ENCODE measurements at places on chromosomes 5 and 9.
A peak's percentile ranks its signal among the peaks of the same experiment; 100 is the strongest.

DNA sequence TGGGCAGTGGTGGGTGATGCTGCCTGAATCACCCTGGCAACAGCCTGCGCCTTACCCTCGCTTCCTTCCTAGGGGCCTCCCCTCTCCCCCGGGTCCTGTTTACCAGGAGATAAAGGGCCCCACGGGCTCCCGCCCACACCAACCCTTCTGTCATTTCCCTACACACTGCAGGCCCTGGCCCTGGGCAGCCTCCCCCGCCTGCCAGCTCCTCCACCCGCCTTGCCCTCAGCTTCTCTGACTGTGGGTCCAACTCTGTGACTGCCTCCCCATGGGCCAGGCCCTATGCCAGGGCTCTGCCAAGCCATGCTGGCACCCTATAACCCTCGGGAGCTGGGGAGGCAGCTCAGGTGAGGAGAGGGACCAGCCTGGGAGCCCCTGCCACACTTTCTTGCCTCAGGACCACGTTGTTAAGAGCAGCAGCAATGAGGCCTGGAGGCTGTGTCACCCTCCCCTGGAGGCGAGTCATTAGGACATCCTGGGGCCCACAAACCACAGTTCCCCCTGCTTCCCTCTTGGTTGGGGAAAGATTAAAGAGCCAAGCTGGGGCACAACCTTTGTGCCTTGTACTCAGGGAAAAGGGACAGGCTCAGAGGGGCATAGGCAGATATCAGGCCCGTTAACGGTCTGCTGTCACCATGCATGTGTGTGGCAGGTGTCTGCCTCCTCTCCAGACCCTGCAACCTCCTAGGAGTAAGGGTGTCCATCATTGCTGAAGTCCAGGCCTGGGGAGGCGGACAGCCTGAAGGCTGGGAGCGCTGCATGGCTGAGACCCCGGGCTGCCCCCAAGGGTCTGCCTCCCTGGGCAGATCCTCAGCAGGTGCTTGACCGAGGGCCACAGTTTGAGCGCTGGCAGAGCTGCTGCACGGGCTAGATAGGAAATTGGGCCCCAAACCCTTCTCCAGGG lies 2.8 kb downstream of the MGAT4B start:
- DNase-seq: peak; percentile 78

DNA sequence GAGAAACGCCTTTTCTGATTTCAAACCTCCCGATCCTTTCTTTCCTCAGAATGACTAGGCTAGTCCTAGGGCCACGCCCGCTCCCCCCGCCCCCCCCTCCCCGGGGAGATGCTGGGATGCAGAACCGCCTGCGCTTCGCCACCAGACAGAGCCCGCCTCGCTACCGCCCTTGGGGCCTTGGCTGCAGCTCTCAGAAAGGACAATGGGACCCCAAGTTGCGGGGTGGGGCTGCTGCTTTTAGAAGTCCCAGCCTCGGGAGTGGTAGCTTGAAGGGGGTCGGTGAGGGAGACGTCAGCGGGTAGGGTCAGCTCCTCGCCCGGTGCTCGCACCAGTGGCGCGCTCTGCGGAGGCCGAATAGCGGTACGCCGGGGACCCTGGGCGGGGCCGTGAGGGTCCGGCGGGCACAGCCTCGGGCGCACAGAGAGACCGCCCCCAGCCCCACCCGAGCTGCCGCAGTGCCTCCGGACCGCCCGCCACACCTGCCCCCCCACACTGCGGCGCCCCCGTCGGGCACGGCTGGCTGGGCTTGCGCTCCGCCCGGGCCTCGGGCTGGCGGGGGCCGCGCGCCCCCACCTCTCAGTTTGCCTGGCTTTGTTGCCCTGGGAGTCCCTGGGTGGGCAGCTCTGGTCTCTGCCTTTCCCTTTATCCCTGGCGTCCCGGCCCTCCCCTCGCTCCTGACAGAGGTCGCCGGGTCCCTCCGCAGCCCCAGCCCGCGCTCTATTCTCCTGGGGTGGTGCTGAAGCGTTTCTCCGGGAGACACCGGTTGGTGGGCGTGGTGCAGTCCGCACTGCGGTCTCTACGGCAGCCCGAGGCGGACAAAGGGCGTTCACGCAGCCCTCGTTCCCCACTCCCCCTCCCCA lies 1.2 kb downstream of the MAP1B start:
- DNase-seq: peak; percentile 46

GRCh38 chr5:112973904-112974303 lies 2.7 kb upstream of the DCP2 start:
- DNase-seq: no peak

- DNase-seq: no peak
Measured at GRCh38 chr5:26894719-26895263, 143.6 kb downstream of the CDH9 start.

- no peak for DNase-seq
Measured at GRCh38 chr5:60520451-60521227, 179.3 kb downstream of the DEPDC1B start.

DNA sequence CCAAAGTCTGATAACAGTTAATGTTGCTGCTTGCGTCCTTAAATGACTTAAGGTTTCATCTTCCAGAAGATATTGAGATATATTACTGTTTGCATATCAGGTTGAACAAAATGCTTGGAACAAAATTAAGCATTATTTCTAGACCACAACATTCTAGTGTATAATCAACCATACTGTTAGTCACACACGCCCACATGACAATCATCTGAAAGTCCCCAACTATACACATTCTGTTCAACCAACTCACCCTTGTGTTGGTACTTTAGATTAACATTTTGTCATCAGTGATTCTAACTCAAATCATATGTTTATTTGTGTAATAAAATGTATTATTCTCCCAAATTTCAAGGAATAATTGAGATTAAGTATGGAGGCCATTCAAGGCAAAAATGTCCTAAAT lies 47.3 kb downstream of the LURAP1L start:
- no peak for DNase-seq

GRCh38 chr9:75891771-75892215 lies 1.3 kb downstream of the PCSK5 start:
- DNase-seq: peak; percentile 22

DNA sequence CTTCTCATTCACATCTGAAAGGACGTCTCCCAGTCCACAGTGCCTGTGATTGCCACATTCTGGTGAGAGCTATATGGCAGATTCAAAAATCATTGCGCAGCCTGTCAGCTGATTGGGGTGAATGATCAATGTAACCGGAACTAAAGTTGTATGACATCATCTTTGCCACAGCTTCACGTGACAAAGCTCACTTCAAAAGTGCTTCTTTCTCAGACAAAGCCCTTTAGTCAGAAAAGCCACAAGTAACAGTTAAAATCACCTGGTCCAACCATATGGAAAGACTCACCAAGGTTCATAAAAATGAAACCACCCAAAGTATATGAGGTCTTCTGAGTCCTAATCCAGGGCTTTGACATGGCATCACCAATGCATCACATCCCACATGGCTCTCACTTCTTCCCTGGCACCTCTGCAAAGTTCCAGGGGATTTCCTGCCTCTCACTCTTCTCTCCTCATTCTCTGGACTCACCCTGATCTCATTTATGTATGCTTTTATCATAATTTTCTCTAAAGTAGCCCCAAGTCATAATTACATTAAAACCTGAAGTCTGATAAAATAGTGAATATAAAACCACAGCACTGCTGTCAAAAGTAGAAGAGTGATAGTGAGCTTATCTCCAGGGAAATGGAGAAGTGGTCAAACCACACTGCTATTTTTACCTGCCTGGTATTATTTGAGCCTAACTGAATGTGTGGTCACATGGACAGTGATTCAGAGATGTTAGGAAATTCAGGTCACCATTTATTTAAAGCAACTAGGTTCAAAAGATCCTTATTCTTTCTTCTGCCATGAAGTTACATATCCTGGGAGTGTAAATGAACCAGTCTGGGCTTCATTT lies 193.1 kb upstream of the PTGER4 start:
- DNase-seq: peak; percentile 70

GRCh38 chr5:9479990-9480389 lies 65.9 kb downstream of the SEMA5A start:
- no peak for DNase-seq

DNA sequence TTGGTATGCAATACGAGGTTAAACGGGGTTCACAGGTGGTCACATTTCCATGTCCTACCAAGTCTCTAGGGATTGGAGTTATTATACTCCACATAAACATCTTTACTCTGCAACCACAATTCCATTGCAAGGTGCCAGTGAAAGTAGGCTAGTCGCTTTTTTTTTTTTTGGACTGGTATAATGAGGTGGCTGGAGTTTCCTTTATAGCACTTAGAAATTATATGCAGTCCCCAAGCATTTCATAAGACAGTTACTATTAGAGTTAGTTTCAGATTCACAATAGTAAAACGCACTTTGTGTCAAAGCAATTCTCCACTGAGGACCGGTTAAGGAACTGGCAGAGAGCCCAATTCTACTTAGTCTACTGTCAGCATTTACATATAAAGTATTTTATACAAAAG lies 1.4 kb downstream of the MEF2C start:
- no peak for DNase-seq

GRCh38 chr5:33888587-33888986 lies 3.2 kb downstream of the ADAMTS12 start:
- no peak for DNase-seq

- DNase-seq: no peak
Measured at GRCh38 chr5:67120032-67120431, 76.6 kb downstream of the CD180 start.

- no peak for DNase-seq
Measured at GRCh38 chr5:73783828-73784227, 157.8 kb downstream of the ARHGEF28 start.

- no peak for DNase-seq
Measured at GRCh38 chr5:52758014-52758413, 29.7 kb upstream of the ITGA1 start.

Measured in activated CD4-positive, alpha-beta T cell treated with anti-CD3 and anti-CD28 coated beads for 48 hours (primary cell).